ENCODE measurements at places on chromosomes 2 and 18.

DNA sequence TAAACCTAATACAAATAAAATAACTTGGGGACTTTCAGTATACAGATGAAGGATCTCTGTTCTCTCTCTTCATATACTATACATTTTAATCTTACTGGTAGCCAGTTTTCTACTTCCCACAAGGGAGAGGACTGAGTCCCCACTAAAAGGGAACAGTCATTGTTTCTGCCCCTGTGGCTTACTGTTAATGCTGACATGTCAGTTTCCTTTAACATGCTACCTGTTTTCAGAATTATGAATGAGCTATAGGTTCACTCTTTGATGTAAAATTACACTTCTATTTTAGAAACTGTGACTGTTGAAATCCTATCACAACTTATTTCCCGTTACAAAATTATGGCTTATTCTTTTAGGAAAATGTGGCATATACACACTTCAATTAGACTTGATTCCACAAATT, 207.7 kb downstream of the CDH2 start:
- no peak for DNase-seq

- DNase-seq: no peak
Observed at GRCh38 chr2:149732001-149732685, 144.6 kb upstream of the MMADHC start.

DNA sequence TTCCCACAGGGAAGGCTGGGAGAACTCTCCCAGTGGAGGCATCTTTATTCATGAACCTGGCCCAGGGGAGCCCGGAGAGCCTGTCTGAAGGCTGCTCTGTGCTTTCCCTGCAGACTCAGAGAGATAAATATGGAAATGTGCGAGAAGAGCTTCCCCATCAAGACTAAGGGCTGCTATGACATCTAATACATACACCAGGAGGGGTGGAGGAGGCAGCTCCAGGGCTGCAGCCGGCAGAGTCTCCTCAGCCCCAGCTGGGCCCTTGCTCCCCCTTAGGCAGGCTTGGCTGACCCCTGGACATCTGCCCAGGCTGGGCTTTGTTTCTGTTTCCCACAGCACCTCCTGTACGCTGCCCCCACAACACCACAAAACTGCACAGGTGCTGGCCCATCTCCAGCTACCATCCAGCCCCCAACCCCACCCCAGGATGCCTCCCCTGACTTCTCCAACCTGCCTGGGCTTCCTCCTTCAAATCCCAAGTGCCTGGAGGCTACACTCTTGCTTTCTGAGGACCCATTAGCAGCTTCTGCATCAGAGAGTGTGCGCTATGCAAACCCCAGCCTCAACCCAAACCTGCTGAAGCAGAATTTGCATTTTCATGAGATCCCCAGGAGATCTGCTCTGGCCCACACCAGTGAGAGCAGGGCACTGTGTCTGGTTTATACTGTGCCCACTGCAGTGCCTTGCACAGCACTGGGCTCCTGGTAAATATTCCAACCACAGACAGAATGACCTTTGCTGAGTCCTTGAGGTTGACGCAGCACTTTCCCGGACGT, 96.8 kb downstream of the VSNL1 start:
- DNase-seq: no peak

GRCh38 chr18:11849841-11850634, 1.2 kb upstream of the CHMP1B start:
- no peak for DNase-seq

- no peak for DNase-seq
Observed at GRCh38 chr2:46459694-46460093, 19.7 kb upstream of the TMEM247 start.

GRCh38 chr2:168679741-168680310, 122.6 kb upstream of the NOSTRIN start:
- DNase-seq: no peak

GRCh38 chr2:235511187-235511661, 17.4 kb downstream of the AGAP1 start:
- no peak for DNase-seq

DNA sequence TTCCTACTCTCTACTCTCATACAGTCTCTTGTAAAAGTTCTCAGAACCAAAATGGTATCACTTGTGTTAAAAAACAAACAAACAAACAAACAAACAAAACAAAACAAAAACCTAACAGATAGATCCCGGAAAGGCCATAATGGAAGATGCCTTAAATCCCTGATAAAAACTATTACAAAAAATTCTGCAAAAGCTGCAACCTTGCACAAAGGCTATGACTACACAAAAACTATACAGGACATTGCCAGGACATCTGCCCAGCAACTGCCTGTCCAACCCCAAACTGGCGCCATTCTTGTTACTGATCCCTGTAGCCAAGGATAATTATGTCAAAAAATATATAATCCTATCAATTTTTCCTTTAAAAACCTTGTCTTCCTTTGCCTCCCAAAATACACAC, 36.3 kb upstream of the LONRF2 start:
- DNase-seq: no peak
